ENCODE measurements at places on chromosomes 2 and 18. TPM values are rescaled to one million over a fixed set of nuclear protein-coding genes. Genes with fewer than 3 reads are reported as not detected.

Gene FHOD3
- 2.4 TPM for total RNA-seq

Gene CTAGE1
- not detected for total RNA-seq

Gene GALNT5
- total RNA-seq = 2.0 TPM

Gene DSG1
- total RNA-seq = not detected

Gene GAREM1
- 4.3 TPM for total RNA-seq

Gene FAM168B
- 86.4 TPM for total RNA-seq

Gene LCT
- 0.05 TPM for total RNA-seq

Gene TRMT61B
- total RNA-seq = 15.4 TPM

Data from A549 treated with Mapracorat at 1 μM for 4 hours (cell line).